Endothelial cell (in vitro differentiated cells): ENCODE measurements at places on chromosomes 6 and 20.

- peak; percentile 14 for DNase-seq
- H3K4me3 ChIP-seq: no peak overlapping the region
- H3K36me3 ChIP-seq: no peaks in the 10 kb centered on the region
- H3K27ac ChIP-seq: no peak overlapping the region
- H3K4me1 ChIP-seq: no peaks in the 10 kb centered on the region
- no peaks in the 10 kb centered on the region for H3K27me3 ChIP-seq
Observed at GRCh38 chr6:145028144-145028818, 707.0 kb downstream of the EPM2A start.

DNA sequence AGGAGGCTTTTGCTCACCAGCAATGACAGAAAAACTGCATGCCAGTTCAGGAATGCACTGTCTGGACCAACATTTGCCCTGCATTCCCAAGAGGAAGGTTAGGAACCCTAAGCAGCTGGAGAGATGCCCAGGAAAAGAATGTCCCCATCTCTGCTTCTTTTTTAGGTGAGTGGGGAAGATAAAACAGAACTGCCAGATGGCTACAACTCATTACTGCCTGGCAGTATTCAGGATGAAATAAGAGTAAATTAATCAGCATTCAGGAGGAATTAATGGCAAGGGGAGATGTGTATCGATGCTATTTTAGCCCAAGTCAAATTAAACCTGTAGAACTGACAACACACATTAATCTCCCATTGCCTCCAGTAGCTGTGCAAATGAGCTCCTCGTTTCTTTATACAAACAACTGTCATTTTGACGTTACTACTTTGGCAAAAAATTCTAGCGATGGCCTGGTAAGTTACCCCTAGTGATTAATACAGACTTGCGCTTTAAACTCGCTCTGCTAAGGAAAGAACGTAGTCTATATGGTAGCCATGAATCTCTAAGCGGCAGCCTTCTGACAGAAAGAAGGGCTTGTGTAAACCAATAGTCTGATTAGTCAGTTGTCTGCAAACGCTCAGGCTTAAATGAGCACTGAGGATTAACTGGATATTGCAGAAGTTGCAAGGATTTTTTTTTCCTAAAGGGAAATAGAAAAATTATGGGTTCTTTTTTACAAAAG lies 16.7 kb upstream of the SMLR1 start:
- H3K27me3 ChIP-seq: no peaks in the 10 kb centered on the region
- H3K4me1 ChIP-seq: no peaks in the 10 kb centered on the region
- DNase-seq: no peak
- H3K4me3 ChIP-seq: no peak overlapping the region

- H3K4me3 ChIP-seq: no peak overlapping the region
- no peak overlapping the region for H3K27ac ChIP-seq
- H3K4me1 ChIP-seq: peaks cover 18% of the 10 kb centered on the region
- H3K36me3 ChIP-seq: peaks cover 5% of the 10 kb centered on the region
- peaks cover 8% of the 10 kb centered on the region for H3K27me3 ChIP-seq
Observed at GRCh38 chr6:37539171-37540028, 39.7 kb upstream of the CCDC167 start.

DNA sequence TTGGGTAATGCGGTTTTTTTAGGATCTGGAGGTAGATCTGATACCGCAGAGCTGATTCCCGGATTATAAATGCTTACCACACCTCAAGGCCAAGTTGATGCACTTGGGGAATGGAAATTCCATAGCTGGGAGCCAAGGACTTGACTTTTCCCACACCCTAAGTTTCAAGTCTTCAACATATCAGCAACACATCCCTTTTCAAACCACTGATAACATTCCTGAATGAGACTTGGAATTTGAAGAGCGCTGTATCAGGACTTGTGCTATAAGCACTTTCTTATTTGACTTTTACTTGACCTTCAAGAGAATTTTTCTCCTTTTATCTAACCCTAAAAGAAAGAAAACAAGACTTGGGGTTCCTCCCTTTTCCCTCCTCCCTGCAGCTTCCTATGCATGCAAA lies 90.6 kb upstream of the NAA20 start:
- peaks cover 4% of the 10 kb centered on the region for H3K4me1 ChIP-seq
- peaks cover 3% of the 10 kb centered on the region for H3K36me3 ChIP-seq
- H3K27ac ChIP-seq: no peak overlapping the region
- no peak overlapping the region for H3K4me3 ChIP-seq

GRCh38 chr6:170223718-170224693 lies 66.9 kb downstream of the DLL1 start:
- H3K4me3 ChIP-seq: no peak overlapping the region
- no peaks in the 10 kb centered on the region for H3K36me3 ChIP-seq
- peaks cover 4% of the 10 kb centered on the region for H3K27me3 ChIP-seq
- no peak for DNase-seq
- H3K27ac ChIP-seq: no peak overlapping the region
- peaks cover 4% of the 10 kb centered on the region for H3K4me1 ChIP-seq

DNA sequence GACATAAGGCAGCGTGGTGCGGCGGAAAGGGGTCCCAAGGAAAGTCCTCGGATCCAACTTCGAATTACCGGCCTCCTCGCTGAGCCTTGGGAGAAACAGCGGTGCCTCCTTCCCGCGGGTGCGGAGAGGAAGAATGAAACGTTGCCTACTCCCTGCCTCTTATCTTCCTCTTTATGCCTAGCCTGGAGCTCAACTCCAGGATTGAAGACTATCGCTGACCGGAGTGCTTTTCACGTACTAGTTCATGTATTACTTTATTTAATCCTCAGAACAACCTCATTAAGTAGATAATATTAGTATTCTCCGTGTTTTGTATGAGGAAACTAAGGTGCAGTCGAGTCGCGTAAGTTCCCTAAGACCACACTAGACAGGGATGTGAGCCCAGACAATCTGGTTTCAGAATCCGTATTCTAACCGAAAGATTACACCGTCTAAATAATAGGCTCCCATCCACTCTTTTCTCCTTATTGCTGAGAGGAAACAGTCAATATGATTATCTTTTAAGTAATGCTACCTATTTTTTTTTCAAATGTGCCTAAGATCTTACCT lies 793 bp upstream of the PDSS2 start:
- H3K4me1 ChIP-seq: peaks cover 8% of the 10 kb centered on the region
- peaks cover 2% of the 10 kb centered on the region for H3K27me3 ChIP-seq
- DNase-seq: no peak
- H3K27ac ChIP-seq: no peak overlapping the region
- peak overlapping the region; percentile 97 for H3K4me3 ChIP-seq

DNA sequence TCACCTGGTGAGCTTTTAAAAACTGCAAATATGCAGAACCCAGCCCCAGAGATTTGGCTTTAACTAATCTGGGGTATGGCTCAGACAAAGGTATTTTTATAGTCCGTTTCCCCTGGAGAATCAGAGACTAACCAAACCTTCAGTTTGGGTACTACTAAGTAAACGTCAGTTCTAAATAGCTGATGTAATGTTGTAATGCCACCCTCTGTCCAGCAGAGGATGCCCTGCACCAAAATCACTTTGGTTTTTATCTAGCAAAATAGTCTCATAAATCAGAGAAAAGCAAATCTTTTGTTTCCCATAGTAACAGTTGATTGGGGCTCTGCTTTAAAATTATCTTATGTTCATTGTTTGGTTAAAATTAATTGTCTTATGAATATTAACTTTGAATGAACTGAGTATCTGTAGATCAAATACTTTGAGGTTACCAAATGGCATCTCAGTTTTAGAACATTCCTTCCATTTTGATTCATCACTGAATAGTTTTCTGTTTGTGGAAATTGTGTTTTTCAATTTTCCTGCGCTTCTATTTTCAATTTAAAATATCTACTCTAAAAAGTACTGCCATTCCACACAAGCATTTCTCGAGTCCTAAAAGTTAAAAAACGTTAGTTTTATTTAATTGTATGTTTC lies 278.3 kb upstream of the PLCB4 start:
- no peaks in the 10 kb centered on the region for H3K27me3 ChIP-seq
- peaks cover 13% of the 10 kb centered on the region for H3K4me1 ChIP-seq
- no peaks in the 10 kb centered on the region for H3K36me3 ChIP-seq
- DNase-seq: peak; percentile 40
- no peak overlapping the region for H3K4me3 ChIP-seq

DNA sequence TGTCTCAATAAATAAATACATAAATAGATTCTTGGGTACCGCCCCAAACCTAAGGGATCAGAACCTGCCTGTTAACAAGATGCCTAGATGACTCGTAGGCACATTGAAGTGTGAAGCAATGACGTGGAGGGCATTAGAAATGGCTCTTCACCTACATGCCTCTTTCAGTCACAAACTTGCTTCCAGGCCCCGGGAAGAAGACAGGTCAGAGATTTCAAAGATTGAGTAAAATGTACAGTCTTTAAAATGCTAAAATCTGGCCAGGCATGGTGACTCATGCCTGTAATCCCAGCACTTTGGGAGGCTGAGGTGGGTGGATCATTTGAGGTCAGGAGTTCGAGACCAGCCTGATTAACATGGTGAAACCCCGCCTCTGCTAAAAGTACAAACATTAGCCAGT lies 480.8 kb upstream of the JARID2 start:
- no peaks in the 10 kb centered on the region for H3K36me3 ChIP-seq
- H3K27me3 ChIP-seq: peaks cover 1% of the 10 kb centered on the region
- H3K4me3 ChIP-seq: no peak overlapping the region
- no peak overlapping the region for H3K27ac ChIP-seq

- H3K27ac ChIP-seq: no peak overlapping the region
- no peak overlapping the region for H3K4me3 ChIP-seq
- H3K27me3 ChIP-seq: peaks cover 9% of the 10 kb centered on the region
- peaks cover 21% of the 10 kb centered on the region for H3K4me1 ChIP-seq
- DNase-seq: no peak
- H3K36me3 ChIP-seq: no peaks in the 10 kb centered on the region
Observed at GRCh38 chr6:11228935-11229654, 3.4 kb downstream of the NEDD9 start.

- no peak for DNase-seq
- peaks cover 4% of the 10 kb centered on the region for H3K36me3 ChIP-seq
- H3K4me3 ChIP-seq: no peak overlapping the region
- peak overlapping the region; percentile 36 for H3K27ac ChIP-seq
Observed at GRCh38 chr6:151213352-151213751, 26.4 kb upstream of the AKAP12 start.

GRCh38 chr6:90284236-90285041 lies 12.2 kb downstream of the BACH2 start:
- H3K27me3 ChIP-seq: no peaks in the 10 kb centered on the region
- peaks cover 13% of the 10 kb centered on the region for H3K4me1 ChIP-seq
- no peak for DNase-seq
- peak overlapping the region; percentile 16 for H3K27ac ChIP-seq
- H3K4me3 ChIP-seq: no peak overlapping the region

DNA sequence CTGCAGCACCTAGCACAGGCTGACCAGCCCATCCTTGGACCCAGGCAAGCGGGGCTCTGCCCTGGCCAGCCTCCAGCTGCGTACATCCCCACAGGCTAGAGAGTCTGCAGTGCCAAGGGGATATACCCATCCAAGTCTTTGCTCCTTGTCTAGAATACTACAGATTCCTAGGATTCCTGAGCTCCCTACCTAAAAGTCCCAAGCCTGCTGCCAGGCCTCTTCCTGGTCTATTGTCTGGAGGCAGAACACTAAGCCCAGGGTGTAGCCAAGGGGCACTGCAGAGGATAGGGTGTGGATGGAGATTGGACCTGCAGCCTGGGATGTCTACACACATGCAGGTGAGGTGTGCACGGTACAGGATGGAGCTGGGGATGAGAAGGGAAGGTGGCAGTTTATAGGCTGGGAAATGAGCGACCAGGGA lies 90.0 kb upstream of the SIRPA start:
- H3K36me3 ChIP-seq: no peaks in the 10 kb centered on the region
- H3K27ac ChIP-seq: no peak overlapping the region
- H3K4me1 ChIP-seq: peaks cover 41% of the 10 kb centered on the region
- no peak overlapping the region for H3K4me3 ChIP-seq

GRCh38 chr20:50475681-50476292 lies 34.4 kb upstream of the PTPN1 start:
- H3K4me1 ChIP-seq: no peaks in the 10 kb centered on the region
- H3K27ac ChIP-seq: no peak overlapping the region
- no peaks in the 10 kb centered on the region for H3K36me3 ChIP-seq
- H3K4me3 ChIP-seq: no peak overlapping the region
- H3K27me3 ChIP-seq: peaks cover 1% of the 10 kb centered on the region
